ENCODE measurements at places on chromosomes 3 and 15.

- no peak for DNase-seq
These were observed 18.1 kb upstream of the GOLIM4 start for GRCh38 chr3:168113848-168114247.

- no peak for DNase-seq
These were observed 82.7 kb downstream of the FOXB1 start for GRCh38 chr15:60086681-60087429.

DNA sequence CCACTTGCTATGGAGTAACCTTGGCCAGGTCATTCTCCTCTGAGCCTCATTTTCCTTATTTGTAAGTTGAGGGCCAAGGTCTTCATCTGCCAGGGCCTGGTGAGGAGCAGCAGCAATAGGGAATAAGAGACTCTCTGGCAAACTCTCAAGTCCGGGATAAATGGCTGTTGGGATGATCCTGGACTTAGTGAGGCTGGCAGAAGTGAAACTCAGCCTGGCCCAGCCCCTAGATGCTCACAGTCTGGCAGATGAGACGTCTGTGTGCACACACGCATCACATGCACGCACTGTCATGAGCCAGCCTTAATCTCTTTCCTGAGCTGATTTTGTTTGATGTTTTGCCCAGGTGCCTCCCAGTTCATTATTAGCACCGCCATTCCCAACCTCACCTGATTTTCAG is 26.8 kb downstream of the SLC6A6 start:
- DNase-seq = peak; percentile 30

DNA sequence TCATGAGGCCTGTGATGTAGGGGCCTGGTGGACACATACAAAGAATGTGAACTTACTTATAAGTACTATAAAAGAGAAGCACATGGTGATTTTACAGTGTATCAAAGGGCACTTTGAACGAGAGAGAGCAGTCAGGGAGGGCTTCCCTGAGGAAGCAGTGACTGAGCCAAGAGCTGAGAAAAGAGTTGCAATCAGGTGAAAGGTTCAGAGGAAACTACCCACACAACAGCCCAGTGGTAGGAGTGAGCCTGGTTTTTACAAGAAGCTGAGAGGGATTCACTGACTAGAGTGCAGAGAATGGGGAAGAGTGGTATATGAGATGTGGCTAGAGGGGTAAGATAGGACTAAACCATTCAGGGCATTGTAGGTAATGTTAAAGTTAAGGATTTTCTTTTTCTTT is 57.1 kb downstream of the CALML4 start:
- no peak for DNase-seq

DNA sequence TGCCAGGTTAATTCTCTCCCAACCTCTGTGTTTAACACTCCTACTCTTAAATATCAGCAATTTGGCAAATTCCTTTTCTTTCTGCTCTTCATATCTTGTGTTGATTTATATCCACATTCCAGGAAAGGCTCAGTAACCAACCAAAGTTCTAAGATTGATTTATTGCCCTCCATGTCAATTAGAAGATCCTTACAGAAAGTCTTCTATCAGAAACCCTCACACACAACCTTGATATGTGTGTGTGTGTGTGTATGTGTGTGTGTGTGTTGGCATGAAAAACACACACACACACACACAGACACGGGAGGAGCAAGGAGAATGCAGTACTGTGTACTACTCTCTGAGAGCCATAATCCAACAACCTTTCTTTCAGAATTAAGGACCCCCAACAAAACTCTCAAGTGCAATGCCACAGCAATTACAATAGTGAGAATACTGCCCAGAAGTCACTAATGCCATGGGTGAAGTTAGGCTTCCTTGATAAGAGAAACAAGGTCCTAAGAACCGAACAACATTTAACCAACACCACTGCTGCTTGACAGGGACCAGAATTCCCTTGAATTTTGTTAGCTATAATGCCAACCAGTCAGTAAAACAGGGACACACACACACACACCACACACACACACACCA is 1.1 kb downstream of the LSAMP start:
- DNase-seq = no peak

- no peak for DNase-seq
These were observed 272.1 kb downstream of the SI start for GRCh38 chr3:164806188-164806587.

- no peak for DNase-seq
These were observed 810.0 kb upstream of the NR2F2 start for GRCh38 chr15:95520511-95520910.

- DNase-seq = no peak
These were observed 1.3 kb downstream of the LRRC15 start for GRCh38 chr3:194367992-194368841.

- no peak for DNase-seq
These were observed 6.5 kb downstream of the BCHE start for GRCh38 chr3:165830746-165831145.

DNA sequence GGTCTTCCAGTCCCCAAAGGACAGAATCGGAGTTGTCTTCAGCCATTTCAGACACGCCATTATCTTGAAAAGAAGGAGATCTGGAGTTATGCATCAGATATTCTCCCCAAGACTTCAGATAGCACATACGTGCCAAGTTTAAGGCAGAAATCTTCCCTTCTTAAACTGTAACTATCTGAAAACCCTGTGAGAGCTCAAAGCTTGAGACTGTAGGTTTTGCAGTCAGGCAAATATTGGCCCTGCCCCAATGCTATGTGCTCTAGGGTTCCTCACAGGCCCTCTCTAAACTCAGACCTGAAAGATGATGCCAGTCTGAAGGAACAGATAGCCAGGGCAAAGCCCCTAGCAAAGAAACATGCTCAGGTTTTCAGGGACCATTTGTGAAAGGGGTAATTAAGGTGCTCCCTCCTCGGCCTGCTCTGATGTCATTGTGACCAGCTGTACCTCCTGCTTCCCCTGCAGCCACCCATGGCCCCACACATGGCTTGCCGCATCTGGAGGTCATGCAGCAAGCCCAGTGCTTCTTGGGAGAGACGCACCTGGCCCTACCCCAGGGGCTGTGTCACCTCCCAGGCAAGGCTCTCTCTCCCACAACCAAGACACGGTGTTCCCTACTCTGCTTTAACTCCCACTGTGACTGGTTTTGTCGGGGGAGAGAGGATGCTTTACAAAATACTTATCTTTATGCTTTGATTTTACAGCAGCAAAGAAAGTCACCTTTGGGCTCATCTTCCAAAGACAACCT is 53.4 kb upstream of the POMGNT2 start:
- DNase-seq = no peak

- DNase-seq = no peak
These were observed 29.8 kb upstream of the PLXNA1 start for GRCh38 chr3:126952983-126953660.

DNA sequence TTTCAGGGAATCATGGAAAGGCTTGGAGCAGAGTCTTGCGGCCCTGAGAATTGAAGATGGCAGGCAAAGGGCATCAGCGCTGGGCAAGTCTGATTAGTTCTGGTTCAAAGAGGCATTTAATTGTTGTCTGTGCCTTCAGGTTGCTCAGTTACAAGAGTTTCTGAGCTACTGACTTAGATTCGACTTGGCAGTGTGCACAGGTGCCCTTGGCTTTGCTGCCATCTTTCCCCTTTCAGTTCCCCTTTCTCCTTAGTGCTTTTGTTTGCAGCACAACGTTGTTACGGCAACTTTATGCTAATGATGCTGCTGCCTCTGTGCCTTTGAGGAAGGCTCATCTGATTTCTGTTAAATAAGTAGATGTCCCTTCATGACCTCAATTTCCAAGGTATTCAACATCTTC is 12.5 kb downstream of the P2RY14 start:
- DNase-seq = peak; percentile 87

DNA sequence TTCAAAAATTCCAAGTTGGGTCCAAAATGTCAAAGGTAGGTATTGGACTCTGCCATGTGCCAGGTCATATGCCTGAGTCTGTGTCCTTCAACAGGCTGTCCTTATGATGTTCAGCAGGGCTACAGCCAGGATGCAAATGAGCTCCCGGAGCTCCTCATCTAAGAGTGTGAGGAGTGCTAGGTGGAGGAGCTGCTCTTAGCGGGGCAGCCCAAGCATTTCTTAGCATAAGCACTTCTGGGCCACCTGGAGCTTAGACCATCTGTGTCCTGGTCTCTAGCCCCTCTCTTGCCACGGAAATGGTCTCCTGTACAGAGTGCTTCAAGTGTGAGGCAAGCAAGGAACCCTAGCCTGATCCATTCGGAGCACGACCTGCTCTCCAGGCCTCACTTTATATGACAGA is 64.6 kb upstream of the PRR23C start:
- no peak for DNase-seq
